NCI-H187 treated with DMSO at 0.1 percent for 48 hours (cell line): ENCODE measurements at places on chromosomes 5 and 9.

DNA sequence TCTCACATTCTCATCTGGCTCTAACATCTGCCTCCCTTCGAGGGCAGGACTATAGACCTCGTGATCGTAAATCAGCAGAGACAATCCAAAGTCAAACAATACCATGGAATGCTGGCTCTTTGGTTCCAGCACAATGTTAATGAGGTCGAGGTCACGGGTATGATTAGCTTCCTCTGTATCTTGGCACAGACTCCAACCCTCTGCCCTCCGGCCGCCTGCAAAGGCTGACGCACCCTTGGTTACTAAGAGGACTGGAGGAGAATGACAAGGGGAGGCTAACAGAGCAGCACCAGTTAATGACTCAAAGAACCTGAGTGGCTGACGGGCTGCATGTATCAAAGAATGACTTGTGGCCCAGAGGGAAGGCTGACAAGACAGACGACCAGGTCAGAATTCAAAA lies 10.1 kb downstream of the LHFPL2 start:
- no peak for DNase-seq

DNA sequence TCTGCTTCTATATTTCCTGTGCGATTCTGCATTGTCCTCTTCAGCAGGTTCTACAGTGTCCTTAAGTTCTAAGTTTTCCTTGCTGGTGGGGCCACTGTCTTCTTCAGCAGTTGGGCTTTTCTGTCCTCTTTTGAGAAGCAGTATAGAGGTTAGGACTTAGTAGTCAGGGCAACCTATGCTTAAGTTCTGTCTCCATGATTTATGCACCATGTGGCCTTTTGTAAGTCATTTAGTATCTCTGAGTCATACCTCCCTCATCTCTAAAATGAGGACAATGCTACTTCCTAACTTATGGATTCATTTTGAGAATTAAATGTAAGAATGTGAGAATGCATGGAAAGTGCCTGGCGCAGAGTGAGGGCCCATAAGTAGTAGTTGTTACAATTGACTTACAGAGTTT lies 46.8 kb downstream of the GRIN3A start:
- DNase-seq, result no peak

- DNase-seq, result no peak
These were observed 42.8 kb upstream of the STXBP1 start for GRCh38 chr9:127568971-127569885.

DNA sequence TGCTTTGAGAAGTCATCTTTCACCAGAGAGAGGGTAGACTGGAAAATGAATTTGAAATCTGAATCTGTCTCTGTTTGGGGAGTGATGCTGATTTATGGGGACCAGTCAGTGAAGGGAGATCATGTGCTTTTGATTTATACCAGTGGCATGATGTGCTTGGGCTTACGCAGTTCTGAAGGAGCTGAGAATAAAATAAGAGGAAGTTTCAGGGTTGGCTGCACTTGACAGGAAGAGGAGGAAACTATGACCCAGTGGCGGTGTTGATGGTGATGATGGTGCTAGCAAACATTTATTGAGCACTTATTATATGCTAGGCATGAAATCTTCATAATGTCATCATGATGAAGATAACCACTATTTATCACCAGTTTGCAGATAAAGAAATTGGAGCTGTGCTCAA lies 136.4 kb upstream of the GLRA1 start:
- DNase-seq, result no peak

GRCh38 chr9:128153947-128154695 lies 4.9 kb downstream of the LCN2 start:
- no peak for DNase-seq

DNA sequence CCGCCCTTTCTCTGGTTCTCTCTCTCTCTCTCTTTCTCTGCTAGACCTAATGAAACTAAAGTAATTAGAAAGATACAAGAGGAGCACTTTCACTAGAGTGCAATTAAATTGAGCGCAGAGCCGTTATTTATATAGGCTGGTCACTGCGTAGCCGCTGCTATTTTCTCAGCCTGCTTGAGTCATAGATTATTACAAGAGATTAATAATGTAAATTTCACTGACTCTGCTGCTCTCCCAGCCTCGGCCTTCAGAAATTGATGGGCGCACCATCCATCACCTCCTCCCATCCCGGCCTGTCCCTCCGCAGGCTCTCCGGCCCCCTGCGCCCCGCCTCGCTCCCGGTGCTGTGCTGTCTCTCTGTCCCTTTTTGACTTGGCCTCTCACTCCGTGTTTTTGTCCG lies 268.0 kb upstream of the MVB12B start:
- DNase-seq, result no peak

DNA sequence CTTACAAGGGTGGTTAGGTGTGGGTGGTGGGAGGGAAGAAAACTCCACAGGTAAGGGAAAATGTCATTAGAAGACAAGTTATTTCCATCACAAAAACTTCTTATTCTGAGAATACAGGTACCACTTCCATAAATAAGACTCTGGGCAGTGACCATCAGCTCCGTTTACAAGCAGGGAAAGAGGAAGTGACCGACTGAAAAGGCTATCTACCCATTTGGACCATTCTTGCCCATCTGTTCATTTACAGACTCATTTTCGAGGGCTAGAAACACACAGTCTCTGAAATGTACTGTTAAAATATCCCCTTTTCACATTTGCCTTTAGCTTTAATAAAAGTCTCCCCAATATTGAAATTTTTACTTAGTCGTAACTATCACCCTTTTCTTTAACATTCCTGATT lies 79.5 kb downstream of the TTC39B start:
- no peak for DNase-seq

DNA sequence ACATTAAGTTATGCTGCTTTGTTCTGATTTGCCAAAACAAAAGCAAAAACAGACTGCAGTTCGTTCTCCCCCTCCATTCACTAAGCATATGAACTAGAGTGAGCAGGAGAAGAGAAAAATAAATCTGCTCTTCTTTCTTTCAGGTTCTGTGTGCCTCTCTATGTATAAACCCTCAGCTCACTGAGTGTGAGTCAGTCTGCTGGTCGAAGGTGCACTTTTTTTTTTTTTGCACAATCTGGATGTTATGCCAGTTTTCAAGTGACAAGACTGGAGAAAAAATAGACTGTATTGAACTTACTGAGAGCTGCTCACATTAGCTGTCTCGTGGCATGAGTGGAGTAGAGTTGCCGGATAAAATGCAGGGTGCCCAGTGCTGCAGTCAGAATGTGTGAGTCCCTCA lies 244.6 kb upstream of the ATP10B start:
- no peak for DNase-seq

GRCh38 chr9:130043654-130044623 lies 950 bp upstream of the FNBP1 start:
- DNase-seq, result no peak

GRCh38 chr9:109319017-109319625 lies 1.7 kb downstream of the EPB41L4B start:
- no peak for DNase-seq

- DNase-seq, result no peak
These were observed 164.8 kb upstream of the VCAN start for GRCh38 chr5:83306572-83307241.

GRCh38 chr5:32664523-32664922 lies 46.6 kb upstream of the NPR3 start:
- no peak for DNase-seq

DNA sequence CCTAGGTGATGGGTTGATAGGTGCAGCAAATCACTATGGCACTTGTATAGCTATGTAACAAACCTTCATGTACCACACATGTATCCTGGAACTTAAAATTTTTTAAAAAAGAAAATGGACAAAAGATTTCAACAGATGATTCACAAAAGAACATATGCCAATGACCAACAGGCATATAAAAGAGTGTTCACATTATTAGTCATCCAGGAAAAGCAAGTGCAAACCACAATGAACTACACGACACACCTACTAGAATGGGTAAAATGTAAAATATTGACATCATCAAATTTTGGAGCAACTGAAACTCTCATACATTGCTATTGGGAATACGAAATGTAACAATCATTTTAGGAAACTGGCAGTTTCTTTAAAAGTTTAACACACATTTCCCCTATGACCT lies 109.9 kb downstream of the YIPF5 start:
- DNase-seq, result no peak

- no peak for DNase-seq
These were observed 349.1 kb downstream of the ZNF608 start for GRCh38 chr5:124397317-124397716.

- DNase-seq, result no peak
These were observed 24.7 kb downstream of the ZDHHC11B start for GRCh38 chr5:759781-760362.

DNA sequence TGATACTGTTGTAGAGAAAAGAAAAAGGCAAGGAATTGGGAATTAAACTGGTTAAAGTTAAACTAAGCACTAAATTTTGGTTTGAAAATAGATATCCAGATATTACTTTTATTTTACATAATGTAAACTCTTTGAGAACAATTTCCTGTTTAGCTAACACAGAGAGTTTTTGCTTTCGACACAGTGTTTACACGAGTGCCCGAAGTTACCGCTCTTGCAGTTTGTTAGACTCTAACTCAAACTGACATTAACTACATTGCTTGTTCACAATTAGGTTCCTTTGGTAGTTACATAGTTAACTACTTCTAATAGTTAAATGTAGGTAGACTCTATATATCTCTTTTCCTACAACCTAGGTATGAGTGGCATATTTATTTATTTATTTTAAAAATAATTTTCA lies 117.1 kb upstream of the CHD1 start:
- DNase-seq, result no peak

- DNase-seq, result no peak
These were observed 30.7 kb upstream of the ERAP1 start for GRCh38 chr5:96838201-96839070.

GRCh38 chr5:139644001-139644456 lies 4.1 kb upstream of the CXXC5 start:
- DNase-seq, result no peak

- DNase-seq, result no peak
These were observed 9.7 kb downstream of the PTGER4 start for GRCh38 chr5:40689438-40689837.

GRCh38 chr9:7304627-7304995 lies 495.0 kb downstream of the DMAC1 start:
- no peak for DNase-seq
